Germinal center (tissue), 1 donor: ENCODE measurements at places on chromosomes 2 and 18.

GRCh38 chr2:225419033-225419432, 19.5 kb downstream of the NYAP2 start:
- no peak for DNase-seq

- DNase-seq: no peak
Measured at GRCh38 chr2:108215794-108216211, 24.0 kb upstream of the SULT1C3 start.

- DNase-seq: no peak
Measured at GRCh38 chr2:182949572-182950189, 83.2 kb upstream of the FRZB start.

GRCh38 chr2:127563458-127564428, 28.3 kb downstream of the MYO7B start:
- DNase-seq: no peak

DNA sequence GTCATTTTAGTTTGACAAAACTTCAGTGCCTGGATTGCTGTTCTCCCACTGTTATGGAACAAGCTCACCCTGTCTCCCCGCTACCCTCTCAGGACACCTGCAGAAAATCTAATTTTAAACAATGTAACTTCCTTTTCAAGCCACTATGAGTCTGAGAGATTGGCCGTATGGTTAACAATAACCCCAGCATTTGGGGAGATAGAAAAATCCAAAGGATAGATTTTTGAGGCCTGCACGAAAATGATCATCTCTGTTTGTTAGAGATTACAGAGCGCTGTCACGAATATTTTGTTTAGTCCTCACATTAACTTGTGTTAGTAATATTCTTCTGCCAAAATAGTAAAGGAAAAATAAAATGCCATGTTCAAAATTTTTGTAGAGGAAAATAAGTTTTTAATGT, 24.7 kb downstream of the CAB39 start:
- DNase-seq: no peak

GRCh38 chr18:6509832-6510231, 95.1 kb upstream of the L3MBTL4 start:
- DNase-seq: no peak

- no peak for DNase-seq
Measured at GRCh38 chr18:9950289-9951016, 36.6 kb downstream of the VAPA start.

- no peak for DNase-seq
Measured at GRCh38 chr2:127810156-127810618, 784 bp downstream of the WDR33 start.

- no peak for DNase-seq
Measured at GRCh38 chr2:888211-888801, 62.3 kb upstream of the SNTG2 start.

- DNase-seq: peak; percentile 71
Measured at GRCh38 chr2:64019083-64019974, at the start of gene VPS54. VPS54 (minus strand) TSS chr2:64019428; CDS start chr2:63983999, 35,429 bp downstream.

DNA sequence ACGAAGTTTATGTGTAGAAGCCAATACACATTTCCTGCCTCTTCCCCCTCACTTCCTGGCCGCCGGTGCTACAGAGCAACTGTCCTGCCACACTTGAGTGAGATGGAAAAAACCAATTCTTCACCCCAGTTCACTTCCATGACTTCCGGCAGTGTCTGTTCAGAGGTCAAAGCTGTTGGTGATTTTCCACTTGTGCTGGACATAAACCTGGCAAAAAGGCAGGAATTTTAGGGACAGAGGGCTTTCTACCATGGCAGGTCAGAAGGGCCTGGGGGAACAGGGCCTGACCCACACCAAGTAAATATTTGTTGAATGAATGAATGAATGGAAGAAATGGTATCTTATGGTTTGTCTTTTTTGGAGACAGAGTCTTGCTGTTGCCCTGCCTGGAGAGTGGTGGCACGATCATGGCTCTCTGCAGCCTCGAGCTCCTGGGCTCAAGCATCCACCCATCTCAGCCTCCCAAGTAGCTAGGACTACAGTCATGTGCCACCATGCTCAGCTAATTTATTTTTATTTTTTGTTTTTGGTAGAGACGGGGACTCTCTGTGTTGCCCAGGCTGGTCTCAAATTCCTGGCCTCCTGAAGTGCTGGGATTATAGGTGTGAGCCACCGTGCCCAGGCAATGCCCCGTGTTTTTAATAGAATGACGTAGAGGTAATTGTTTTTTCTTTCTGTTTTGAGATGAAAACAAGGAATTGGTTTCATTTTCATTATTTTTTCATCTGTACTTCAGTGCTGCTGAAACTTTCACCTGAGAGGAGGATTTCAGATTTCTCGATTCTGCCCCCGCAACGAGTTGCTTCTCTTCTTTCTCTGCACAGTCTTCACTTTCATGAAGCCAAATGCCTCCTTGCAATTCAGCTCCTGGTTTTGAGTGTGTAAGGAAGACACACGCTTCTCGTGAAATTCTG, 48.0 kb upstream of the LPIN2 start:
- no peak for DNase-seq

- no peak for DNase-seq
Measured at GRCh38 chr2:196442211-196442610, 197.3 kb upstream of the CCDC150 start.

DNA sequence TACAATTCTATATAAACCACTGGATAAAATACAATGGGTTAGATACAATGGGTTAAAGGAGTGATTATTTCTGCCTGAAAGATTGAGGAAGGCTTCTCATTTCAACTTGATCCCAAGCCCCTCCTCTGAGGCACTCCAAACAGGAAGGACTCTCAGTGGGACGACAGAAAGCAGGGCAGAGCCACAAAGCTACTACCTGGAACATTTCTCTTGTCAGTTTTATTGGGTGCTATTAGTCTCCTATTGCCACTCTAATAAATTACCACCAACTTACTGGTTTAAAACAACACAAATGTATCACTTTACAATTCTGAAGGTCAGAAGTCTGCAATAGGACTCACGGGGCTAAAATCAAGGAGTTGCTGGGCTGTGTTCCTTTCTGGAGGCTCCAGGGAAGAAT, 146.7 kb downstream of the MREG start:
- no peak for DNase-seq

DNA sequence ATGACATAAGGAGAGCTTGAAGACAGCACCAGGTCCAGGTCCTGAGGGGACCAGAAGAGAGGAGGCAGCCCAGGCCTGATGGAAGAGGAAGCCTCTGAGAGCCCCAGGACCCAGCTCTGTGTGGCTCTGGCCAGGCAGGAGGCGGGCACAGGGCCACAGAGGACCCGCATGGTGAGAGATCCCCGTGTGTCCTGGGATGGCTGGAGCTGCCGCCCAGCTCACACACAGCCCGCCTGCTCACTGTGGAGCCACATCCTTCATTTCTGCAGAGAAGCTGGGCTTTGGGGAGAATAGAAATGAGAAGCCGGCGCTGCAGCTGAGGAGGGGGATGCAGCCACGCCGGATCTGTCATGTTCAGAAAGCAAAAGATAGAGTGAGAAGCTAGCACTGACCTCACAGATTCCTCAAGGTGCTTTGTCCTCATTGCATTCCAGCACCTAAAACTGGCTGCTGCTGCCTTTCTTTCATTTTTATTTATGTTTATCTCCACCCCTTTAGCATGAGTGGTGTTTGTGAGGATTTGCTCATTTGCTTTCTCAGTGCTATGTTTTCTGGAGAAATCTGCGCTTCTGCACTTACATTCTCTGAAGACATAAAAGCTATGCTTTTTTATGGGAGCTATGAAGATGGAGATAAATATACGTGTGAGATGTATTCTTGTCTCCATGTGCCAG, 307.6 kb upstream of the MYT1L start:
- no peak for DNase-seq

GRCh38 chr2:219469186-219469724, 29.4 kb upstream of the GMPPA start:
- no peak for DNase-seq

- DNase-seq: no peak
Measured at GRCh38 chr2:178409261-178409660, 41.7 kb downstream of the PRKRA start.

- DNase-seq: no peak
Measured at GRCh38 chr2:66576561-66577320, 141.8 kb downstream of the MEIS1 start.

GRCh38 chr18:3498698-3499471, 48.9 kb downstream of the TGIF1 start:
- peak; percentile 56 for DNase-seq

DNA sequence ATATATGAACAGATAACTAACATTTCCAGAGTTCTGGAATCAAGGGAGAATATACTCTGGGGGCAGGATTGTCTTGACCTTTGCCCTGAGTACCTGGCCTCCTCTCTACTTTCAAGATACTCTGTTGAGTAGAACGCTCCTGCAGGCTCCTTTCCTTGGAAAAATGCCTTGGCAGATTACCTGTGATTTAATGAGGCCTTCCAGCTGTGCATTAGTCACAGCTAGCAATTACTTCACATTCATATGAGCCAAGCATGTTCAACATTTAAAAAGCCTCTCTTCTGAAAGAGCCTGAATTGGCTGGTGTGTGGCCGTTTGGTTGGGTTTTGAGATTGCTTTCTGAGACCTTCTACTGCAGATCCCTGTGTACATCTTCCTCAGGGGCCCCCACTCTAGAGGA, 142.2 kb downstream of the PLCL1 start:
- no peak for DNase-seq

DNA sequence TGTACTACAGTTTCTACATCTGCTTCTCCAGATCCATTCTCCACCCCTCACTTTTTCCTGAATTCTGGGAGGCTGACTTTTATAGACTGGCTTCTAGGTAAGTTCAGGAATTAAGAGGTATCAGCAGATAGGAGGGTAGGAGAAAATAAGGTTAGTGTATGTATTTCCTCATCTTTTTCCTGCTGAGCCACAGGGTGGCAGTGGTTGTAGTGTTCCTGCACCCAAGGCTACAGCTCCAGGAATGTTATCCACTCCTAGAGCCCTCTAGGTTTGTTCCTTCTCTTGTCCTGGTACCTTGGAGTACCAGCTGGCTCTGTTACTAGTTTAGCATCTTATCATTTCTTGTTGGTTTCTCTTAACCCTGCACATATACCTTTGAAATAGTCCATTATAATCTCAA, 40.7 kb upstream of the C2orf66 start:
- DNase-seq: no peak

DNA sequence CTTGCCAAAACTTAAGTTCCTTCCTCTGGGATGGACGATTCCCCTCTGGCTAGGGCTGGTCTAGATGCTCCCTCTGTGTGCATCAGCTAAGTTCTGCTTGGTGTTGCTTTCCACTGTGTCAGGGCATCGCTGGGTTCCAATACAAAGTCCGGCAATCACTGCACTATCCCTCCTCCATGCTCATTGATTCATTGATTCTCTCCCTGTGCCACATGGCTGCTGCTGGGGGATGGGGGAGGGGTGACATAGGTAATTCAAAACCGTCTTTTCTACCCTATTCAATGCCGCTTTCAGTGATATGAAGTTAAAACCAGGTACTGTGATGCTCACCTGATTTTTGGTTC, 22.8 kb downstream of the IL1RN start:
- DNase-seq: no peak

GRCh38 chr2:112782234-112782799, 2.0 kb downstream of the IL1A start:
- peak; percentile 30 for DNase-seq

DNA sequence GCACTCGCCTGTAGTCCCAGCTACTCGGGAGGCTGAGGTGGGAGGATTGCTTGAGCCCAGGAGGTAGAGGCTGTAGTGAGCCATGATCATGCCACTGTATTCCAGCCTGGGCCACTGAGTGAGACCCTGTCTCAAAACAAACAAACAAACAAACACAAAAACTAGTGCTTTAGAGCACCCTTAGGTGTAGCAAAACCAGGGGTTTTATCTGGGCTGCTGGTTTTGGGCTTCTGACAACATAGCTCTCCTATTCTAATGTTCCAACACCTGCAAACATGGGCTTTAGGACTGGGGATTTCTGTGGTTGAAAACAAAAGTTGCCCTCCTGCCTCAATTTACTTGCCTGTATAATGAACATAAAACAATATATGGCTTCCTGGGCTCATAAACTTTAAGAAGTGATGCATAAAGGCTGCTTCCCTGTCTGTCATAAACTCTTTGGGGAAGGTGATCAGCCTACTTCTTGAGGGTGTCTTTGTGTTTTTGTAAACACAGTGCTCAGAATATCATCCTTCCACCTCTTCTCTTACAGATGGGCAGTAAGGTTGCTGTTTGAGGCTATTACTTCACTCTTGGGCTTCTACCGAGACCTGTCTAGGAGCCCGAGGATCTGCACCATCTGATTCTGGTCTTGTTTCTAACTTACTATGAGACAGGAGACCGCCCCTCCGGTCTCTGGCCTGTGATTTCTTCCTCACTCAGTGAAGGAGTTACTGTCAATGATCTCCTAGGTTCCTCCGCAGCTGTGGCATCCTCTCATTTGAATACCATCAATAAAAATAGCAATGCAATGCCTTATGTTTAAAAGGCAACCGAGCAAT, 246.5 kb downstream of the MYCN start:
- peak; percentile 37 for DNase-seq

- DNase-seq: no peak
Measured at GRCh38 chr18:1499265-1499664, 594.6 kb downstream of the ADCYAP1 start.

DNA sequence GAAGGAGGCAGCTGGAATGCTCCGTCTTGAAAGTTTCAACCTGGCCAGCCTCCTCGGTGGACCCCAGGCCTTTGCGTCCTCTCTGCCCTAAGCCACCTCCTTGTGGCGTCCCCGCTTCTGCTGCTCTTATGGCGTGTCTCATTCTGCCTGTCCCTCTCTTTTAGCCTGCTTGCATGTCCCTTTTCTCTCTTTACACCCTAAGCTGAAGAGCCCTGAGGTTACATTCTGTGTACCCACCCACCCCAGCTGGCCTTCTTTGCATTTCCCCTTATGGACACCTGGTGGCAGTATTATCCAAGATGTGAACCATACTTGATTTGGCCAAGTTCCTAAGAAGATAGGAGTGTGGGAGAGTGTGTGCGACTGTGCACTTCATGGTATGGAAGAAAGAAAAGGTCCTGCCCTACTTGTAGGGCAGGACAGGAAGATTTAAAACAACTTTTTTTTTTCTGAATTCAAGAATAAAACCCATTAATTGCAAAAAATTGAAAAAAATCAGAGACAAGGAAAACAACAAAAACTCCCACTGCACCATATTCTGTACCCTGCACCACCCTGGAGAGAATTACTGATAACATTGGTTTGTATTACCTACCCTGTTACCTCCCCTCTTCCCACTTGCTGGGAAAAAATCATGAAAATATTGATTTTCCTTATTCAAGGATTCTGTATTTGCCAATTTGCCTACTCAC, 77.4 kb downstream of the DYSF start:
- DNase-seq: peak; percentile 64

GRCh38 chr18:11819938-11820337, 31.3 kb upstream of the CHMP1B start:
- DNase-seq: no peak

- DNase-seq: no peak
Measured at GRCh38 chr2:173397539-173397938, 42.9 kb downstream of the CDCA7 start.

DNA sequence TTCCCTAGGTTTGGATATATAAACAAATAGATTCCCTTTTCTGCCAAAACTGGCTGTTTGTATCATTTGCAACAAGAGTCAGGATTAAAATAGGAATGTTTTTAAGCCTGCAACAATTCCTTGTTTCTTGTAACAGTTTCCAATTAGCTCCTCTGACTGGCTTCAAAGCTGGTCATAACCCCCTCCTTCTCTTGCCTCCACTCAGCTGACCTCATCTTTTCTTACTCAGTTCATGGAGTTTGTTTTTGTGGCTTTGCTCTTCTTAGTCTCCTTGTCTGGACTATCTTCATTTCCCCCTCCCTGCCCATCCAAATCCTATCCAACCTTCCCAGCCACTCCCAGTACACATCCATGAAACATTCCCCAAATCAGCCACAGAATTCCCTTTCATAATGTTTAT, 14.3 kb upstream of the RAPH1 start:
- DNase-seq: no peak
